ENCODE measurements at places on chromosomes 6 and 20.

DNA sequence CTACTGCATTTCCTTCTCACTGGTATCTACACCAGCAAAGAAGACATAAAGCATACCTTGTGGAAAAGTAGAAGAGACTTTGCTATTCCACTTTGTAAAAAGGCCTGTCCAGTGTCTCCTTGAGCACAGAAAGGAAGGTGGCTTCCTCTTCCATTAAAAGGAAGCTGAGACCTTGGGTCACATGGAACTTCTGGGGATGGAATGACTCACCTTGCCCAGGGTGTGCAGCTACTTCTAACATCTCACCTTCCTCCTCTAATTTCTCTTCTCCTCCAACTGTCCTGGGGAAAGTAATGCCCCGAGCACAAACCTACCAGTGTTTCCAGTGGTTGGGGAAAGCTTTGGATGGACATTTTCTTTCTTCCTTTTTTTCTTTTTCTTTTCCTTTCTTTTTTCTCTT lies 848.8 kb upstream of the MAP3K7 start:
- DNase-seq: no peak

DNA sequence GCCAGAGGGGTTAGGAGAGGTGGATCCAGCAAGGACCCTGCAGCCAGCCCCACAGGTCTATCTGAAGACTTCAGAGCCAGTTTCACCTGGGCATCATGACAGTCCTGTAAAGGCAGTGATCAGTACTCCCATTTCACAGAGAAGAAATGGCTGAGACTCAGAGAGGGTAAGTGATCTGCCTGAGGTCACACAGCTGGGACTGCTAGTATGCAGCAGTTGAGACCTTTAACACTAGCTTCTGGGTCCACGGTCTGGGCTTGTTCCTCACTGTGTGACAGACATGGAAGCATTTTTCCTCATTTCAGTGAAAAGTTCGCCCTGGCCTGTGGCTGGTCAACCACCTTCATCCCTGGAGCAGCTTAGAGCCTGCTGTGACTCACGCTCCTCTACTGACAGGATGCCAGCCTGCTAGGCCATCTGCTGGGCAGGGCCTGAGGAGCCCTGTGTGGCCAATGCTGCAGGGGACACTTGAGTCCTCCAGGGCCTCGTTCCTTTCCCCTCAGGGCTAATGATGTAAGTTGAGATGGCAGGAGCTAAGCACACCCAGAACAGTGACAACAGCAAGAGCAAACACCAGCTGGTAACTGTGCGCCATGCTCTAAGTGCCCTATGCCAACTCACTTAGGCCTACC lies 192.0 kb downstream of the LRFN2 start:
- no peak for DNase-seq

- DNase-seq: no peak
Observed at GRCh38 chr6:16355699-16356446, 117.5 kb downstream of the GMPR start.

- DNase-seq: no peak
Observed at GRCh38 chr6:112481211-112481610, 134.1 kb downstream of the RFPL4B start.

DNA sequence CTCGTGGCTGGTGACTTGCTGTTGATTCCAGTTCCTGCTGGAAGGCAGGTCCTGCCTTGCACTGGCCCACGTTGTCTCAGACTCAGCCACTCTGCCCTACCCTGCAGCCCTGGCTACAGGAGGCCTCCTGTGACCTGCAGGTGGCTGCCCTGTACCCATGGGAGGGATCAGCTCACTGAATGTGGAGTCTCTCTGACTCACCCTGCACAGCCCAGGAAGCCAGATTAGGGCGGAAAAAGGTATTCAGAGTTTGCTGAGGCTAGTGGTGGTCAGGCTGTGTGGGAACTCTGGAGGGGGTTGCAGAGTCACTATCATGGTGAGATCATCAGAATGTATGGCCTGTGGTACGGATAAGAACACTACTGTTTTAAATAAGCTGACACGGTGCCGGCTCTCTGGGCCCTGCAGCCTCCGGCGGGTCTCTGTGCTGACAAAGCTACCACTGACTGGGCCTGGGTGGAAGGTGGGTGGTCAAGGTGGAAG lies 24.7 kb upstream of the PYGB start:
- no peak for DNase-seq

- DNase-seq: no peak
Observed at GRCh38 chr6:32475392-32476206, 35.9 kb downstream of the HLA-DRA start.
